ENCODE measurements at places on chromosomes 5 and 9.

DNA sequence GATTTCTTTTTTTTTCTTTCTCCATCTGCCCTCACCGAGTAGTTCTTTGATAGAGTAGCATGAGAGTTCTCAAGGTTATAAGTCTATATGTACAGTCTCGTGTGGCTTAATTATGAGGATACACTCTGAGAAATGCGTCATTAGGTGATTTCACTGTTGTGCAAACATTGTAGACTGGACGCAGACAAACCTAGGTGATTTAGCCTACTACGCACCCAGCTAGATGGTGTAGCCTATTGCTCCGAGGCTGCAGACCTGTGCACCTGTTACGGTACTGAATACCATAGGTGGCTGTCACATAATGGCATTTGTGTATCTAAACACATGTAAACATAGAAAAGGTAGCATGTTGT lies 26.9 kb upstream of the CORO2A start:
- no peak for DNase-seq

GRCh38 chr5:126613941-126614592 lies 13.3 kb downstream of the PHAX start:
- DNase-seq: no peak

GRCh38 chr5:80884086-80884813 lies 75.9 kb upstream of the RASGRF2 start:
- no peak for DNase-seq

GRCh38 chr9:89000973-89001916 lies 10.0 kb downstream of the S1PR3 start:
- DNase-seq: peak; percentile 82

DNA sequence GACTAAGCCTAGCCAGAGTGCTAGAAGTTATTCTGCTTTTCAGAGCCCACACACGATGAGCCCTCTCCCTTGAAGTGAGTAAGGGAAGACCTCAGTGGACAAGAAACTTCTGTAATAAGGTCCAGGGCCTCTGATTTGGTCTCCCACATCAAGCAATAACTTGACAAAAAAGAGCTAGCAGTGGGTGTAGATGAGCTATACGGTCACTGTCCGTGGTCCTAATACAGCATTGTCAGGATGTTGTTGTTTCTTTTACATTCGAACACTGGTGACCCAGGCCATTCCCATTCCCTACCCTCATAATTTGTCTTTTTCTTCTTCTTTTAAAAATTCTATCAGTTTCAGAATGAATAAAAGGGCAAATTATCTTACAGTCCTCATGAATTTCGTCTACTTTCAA lies 5.2 kb downstream of the PCSK1 start:
- no peak for DNase-seq

DNA sequence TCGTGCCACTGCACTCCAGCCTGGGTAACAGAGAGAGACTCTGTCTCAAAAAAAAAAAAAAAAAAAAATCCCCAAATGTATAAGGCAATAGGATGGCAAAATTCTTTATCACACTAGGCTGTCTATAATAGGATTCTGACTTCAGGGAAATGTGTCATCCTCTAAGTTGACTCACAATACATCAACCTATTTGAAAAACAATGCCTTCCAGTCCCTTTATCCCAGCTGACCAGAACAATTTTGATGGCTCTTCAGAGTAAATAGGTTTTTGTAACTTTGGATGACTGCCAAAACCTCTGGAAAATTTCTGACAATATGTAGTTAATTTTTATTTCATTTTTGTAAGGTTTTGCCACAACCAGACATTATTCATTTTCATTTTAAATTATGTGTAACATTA lies 184.1 kb downstream of the CCDC192 start:
- no peak for DNase-seq

DNA sequence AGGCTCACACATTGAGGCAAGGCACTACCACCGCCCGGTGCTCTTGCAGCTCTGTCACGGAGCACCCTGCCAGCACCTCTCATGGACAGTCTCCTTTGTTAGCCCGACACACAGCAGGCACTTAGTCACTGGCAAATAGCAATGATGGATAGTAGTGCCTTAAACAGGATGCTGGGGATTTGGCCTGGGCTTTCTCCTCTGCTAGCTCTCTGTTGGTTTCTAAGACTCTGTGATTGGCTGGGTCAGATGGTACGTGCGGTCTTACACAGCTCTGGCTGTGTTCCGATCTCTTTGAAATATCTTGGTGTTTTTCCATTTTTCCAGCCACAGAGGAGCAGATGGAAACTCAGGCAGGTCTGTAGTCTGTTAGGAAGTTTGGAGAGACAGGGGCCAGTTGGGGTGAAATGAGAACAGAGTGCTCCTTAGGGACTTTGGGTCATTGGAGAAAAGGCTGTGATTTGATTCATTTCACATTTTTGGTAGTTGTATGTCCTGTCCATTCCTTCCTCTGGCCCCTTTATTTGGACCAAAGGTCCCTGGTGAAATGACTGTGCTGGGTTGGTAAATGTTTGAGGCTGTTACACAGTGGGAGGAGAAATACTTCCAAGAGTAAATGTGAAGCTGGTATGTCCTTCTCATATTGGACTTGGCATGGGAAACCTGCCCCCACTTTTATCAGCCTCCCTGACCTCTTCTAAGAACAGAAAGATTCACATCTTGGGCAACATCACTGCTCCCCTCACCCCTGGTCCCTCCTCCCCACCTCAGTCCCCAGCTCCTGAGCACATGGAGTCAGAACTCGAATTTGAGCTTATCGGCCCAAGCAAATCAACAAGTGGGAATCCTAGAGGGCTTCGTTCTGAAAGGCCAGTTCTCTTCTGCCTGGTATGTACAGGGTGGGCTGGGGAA lies 3.4 kb downstream of the SMIM3 start:
- DNase-seq: no peak

DNA sequence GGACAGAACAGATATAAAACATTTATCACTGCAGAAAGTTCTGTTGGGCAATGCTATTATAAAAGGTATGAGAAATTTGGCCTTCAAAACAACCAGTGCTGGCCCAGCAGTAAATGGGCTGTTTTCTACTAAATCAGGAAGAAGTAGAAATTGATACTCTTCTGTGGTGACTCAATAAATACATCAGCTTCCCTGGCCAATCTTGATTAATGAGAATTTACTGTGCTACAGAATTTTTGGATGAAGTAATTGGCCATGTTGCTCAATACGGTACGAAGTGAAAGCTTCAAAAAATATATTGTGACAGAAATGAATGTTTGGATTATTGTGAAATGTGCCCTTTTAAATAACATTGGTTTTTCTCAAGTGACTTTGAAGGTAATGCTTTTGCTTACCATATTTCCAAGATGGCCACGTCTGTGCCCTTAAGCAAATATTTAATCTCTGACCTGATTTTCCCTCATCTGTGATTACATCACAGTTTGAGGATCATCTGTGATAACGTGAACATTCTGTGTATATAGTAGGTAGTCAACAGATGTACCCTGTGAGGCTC lies 4.2 kb downstream of the DNAJA1 start:
- no peak for DNase-seq

- peak; percentile 61 for DNase-seq
Observed at GRCh38 chr5:141326088-141326854, 4.0 kb upstream of the PCDHGA1 start.

DNA sequence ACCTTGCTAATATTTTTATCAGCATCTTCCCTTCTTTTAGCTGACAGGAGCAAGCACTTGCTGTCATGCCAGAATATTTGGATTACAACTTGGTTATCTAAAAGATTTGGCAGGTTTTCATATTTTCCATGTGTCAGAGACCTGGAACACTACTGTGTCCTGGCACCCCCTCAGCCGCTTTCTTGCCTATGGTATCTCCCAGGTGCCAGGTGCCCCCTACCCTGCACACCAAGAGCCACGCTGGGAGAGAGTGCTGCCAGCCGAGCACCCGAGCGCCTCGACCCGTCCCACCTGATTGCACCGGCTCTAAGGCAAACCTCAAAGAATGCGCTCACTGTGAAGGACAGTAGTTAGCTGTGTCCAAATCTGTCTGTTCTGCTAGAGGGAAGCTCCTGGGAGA lies 84.8 kb downstream of the GTF3C4 start:
- no peak for DNase-seq

- DNase-seq: no peak
Observed at GRCh38 chr5:176944268-176944667, 45.1 kb upstream of the HK3 start.

DNA sequence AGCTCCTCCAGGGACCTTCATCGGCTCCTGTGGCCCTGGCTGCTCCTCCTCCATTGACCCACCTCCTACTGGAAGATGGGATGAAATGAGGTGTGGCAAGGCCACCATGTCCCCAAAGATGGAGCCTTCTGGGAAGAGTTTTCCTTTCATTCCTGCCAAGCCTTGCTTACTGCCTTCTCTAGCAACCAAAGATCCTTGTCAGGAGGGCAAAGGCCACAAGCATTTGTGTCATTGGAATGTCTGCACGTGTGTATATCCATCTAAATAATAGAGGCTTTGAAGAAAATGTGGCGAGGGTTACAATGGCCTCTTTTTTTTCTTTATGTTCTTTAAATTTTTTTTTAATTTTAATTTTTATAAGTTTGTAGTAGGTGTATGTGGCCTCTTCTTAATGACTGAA lies 313.6 kb downstream of the ARHGEF28 start:
- DNase-seq: no peak

GRCh38 chr5:135097390-135097789 lies 63.4 kb upstream of the PITX1 start:
- DNase-seq: no peak

- DNase-seq: no peak
Observed at GRCh38 chr5:54670281-54670680, 152.7 kb downstream of the SNX18 start.

GRCh38 chr9:127520941-127521918 lies 69.9 kb downstream of the LRSAM1 start:
- DNase-seq: no peak

DNA sequence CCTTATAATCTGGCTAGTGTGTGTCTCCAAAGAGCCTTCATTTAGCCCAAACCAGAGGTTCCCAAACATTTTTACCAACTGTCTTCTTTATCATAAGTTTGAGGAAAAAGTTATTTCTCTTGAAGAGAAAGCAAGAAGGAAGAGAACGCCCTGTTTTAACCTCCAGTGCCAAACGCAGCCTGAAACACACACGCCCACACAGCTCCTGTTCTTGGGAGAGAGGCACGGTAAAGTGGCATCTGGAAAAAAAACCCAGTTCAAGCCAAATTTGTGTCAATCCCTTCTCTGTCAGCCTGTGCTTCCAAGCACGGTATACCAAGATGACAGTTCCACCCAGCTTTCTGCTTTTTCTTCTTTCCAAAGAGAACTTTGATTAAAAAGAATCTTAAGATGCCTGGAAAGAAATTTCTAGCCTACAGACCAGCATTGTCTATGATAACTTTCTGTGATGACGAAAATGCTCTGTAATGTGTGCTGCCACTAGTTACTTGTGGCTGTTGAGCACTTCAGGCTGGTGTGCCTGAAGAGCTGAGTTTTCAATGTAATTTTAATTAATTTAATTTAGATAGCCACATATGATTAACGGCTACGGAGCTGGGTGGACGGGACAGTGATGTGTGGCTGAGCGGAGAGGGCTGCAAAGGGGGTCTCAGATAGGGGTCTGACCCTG lies 62.3 kb downstream of the ACER2 start:
- DNase-seq: no peak

- DNase-seq: no peak
Observed at GRCh38 chr9:30661925-30662324, 1722.5 kb upstream of the ACO1 start.

GRCh38 chr5:115816226-115817081 lies at the start of gene CDO1:
CDO1 (minus strand) TSS chr5:115816659; CDS start chr5:115816397, 262 bp downstream.
- DNase-seq: peak; percentile 83

- DNase-seq: no peak
Observed at GRCh38 chr5:154826-155225, 36.5 kb upstream of the LRRC14B start.

GRCh38 chr5:135671052-135671705 lies 92.4 kb upstream of the CXCL14 start:
- DNase-seq: no peak

- DNase-seq: no peak
Observed at GRCh38 chr9:129598089-129598596, 22.8 kb downstream of the C9orf50 start.

- no peak for DNase-seq
Observed at GRCh38 chr5:133260715-133261114, 208.9 kb downstream of the HSPA4 start.

- DNase-seq: no peak
Observed at GRCh38 chr5:84374568-84374967, 10.1 kb downstream of the EDIL3 start.

GRCh38 chr5:172131690-172132089 lies 56.3 kb downstream of the STK10 start:
- no peak for DNase-seq

- no peak for DNase-seq
Observed at GRCh38 chr5:77444356-77444755, 47.8 kb downstream of the WDR41 start.

DNA sequence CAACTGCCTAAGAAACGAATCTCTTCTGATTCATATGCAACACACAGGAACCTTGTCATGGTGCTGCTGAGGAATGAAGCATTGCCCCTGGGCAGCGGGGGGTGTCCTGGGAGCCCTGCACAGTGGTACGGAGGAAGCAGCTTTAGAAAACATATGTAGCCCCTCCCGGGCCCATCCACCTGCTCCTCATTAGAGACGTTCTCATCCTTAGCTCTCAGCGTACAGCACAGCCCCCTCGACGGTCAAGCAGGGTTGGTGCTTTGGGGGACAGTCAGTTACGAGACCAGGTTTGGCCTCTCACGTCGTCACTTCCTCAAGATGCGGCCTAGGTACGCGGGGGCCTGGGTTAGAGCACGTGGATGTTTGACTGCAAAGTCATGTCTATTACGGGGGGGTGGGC lies 28.4 kb upstream of the LAMC3 start:
- no peak for DNase-seq

GRCh38 chr9:120438836-120439546 lies 141.0 kb downstream of the CDK5RAP2 start:
- no peak for DNase-seq

DNA sequence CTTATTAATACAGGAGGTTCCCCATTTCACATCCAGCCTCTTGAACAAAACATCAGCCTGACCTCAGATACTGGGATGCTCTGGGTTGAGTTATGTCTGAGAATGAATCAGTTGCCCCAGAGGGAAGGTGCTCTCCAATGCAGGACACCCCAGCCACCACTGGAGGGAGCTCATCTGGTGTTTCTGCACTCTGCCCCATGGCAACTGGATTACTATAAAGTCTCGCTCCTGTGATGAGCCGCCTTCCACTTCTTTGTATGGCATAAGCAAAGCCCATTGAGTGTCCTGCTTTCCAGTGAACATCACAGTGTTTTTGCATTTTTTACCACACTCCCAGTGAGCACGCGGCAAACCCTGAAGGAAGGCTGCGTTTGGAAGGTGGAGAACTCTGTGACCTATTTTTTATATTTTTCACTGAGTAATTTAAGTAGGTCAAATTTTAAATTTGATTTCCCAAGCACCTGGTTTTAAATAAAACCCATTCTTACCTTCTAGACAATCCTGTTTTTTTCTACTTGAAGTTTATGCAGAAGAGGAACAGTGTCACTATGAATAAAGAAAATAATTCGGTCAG lies 176.9 kb upstream of the WWC1 start:
- DNase-seq: no peak

GRCh38 chr9:76629205-76629990 lies 134.8 kb upstream of the PCA3 start:
- DNase-seq: no peak

- no peak for DNase-seq
Observed at GRCh38 chr9:109799141-109799540, 19.1 kb downstream of the PALM2AKAP2 start.

- DNase-seq: no peak
Observed at GRCh38 chr9:87099407-87099806, 152.1 kb upstream of the GAS1 start.

Measured in anterior cingulate cortex (tissue), 58 donors.